Endothelial cell (in vitro differentiated cells): ENCODE measurements at places on chromosomes 7 and 10.

- DNase-seq = no peak
These were observed 326.4 kb downstream of the PAXIP1 start for GRCh38 chr7:154676422-154677073.

- no peak for DNase-seq
These were observed 102.1 kb downstream of the RTKN2 start for GRCh38 chr10:62166331-62167131.

- no peak for DNase-seq
These were observed 166.0 kb upstream of the TCF7L2 start for GRCh38 chr10:112784022-112784461.

DNA sequence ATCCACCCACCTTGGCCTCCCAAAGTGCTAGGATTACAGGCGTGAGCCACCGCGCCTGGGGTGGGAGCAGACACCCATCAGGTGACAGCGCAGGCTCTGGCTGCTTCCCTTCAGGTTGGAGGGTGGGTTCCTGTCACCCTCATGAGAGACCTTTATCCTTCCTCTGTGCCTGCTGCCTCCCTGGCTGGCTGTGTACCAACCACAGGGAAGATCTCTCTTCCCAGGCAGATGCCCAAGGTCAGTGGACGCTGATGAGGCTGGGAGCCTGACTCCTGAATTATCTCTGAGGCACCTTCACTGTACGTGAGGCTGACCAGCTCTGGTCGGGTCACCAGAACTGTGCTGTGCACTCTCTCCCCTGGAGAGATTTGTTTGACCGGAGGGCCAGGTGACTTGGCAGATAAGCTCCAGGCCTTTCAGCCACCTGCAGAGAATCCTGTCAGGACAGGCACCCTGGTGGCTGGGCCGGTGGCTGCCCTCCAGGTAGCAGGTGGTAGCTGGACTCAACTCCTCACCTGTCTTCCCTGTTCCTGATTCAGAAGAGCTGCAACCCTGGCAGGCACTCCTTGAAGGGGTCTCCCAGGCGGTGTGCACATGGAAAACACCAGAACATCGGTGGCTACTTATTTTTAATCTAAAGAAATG is 251.9 kb downstream of the GLRX3 start:
- DNase-seq = no peak

- DNase-seq = no peak
These were observed 2.2 kb downstream of the IKZF1 start for GRCh38 chr7:50306494-50307367.

GRCh38 chr10:100826661-100826982 is 81.2 kb downstream of the PAX2 start:
- DNase-seq = no peak

DNA sequence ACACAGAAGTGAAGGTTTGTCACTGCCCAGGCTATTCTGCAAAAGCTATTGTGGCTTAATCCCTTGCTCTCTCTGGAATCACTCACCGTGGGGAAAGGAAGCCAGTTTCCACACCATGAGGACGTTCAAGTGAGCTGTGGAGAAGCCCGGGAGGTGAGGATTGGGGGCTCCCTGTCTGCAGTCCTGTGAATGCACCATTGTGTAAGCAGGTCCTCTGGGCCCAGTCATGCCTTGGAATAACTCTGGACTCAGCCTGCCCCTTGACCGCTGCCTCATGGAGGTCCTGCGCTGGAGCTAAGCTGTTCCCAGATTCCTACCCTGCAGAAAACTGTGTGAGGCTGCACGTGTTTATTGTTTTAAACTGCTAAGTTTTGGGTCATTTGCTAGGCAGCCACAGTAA is 33.5 kb downstream of the LYZL2 start:
- no peak for DNase-seq

DNA sequence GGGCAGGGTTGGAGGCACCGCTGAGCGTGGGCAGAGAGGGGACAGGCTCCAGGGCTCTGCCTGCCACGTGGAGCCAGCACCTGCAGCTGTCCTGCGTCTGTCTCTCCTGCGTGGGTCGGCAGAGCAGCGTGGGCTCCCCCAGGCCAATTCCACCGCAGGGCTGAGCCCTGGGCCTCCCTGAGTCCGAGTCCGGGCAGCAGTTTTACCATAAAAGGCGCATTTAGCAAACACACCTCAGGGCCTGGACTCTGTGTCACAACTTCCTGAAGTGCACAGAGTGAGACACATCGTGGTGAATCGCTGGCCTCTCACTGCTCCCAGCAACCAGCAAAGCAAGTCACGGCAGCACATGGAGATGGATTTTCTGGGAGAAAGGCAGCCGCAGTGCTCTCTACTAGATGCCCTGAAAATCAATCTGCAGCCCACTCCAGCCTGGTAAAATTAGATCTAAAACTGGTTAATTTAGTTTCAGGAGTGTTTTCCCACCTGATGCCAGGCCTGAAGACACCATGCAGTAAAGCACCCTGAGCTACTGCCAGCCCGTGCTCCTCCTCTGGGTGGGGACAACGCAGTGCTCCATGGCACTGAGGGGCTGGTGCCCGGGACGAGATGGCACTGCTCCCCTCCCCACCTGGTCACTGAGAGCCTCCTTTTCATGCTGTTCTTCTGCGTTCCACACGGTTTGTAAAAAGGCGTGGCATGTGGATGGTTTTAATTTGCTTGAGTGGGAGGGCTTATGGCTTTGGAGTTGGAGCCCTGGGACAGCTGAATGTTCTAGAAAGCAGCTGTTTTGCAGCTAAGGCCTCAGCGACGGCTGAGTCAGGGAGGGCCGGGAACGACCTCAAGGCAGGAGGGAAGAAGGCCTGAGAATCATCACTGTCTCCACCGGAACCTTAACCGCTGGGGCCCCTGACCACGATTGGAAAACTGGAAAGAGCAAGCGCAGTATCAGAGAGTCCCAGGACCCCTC is 336.9 kb downstream of the ADARB2 start:
- no peak for DNase-seq

GRCh38 chr10:131155876-131156230 is 155.7 kb downstream of the TCERG1L start:
- DNase-seq = no peak

DNA sequence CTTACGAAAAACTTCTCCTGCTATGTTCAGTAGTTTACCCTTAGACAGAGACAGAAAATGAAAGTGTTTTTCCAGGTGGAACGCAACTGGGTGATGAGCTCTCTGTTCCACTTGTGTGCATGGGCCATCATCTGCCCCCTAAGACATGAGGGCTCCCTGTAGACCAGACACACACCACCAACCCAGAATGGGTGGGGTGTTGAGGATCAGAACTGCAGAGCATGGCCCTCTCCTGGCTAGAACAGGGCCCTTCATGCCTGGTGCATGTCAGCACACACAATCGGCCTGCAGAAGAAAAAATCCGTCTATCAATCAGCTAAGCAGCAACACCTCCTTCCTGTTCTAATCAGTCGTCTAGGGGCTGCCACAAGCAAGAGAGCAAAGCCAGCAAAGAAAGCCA is 186.2 kb upstream of the INHBA start:
- DNase-seq = no peak

GRCh38 chr7:131321656-131322055 is 6.0 kb upstream of the MKLN1 start:
- DNase-seq = no peak

DNA sequence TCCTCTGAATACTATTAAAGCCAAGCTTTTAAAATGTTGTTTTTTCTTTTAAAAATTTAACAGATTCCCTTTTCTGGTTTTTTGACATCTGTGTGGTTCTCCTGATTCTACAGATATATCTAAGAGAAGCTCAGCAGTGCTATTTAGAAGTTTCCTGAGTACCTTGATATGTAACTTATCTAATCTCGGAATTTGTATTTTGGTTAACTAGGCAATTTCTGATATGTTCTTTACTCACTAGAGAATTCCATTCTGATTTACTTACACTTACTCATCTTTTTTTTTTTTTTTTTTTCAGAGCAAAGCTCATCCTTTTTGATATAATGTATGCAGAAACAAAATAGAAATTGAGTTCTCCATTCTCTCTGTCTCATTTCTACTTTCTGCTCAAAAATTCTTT is 63.8 kb downstream of the PALS2 start:
- no peak for DNase-seq

DNA sequence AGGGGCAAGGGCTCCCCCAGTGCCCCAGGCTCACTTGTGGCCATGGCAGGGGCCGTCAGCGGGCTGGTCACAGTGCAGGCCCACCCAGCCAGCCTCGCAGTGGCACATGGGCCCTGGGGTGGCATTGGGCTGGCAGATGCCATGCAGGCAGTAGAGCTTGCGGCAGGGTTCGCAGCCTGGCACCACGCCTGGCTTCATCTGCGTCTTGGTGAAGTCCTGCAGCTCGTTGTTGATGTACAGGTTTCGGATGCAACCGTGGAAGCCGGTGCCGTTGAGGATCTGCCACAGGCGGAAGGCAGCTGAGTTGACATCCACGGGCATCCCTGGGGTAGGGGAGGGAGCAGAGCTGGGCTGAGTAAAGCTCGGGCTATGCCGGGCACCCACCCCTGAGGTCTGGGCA is 170.6 kb downstream of the LCOR start:
- DNase-seq = no peak

DNA sequence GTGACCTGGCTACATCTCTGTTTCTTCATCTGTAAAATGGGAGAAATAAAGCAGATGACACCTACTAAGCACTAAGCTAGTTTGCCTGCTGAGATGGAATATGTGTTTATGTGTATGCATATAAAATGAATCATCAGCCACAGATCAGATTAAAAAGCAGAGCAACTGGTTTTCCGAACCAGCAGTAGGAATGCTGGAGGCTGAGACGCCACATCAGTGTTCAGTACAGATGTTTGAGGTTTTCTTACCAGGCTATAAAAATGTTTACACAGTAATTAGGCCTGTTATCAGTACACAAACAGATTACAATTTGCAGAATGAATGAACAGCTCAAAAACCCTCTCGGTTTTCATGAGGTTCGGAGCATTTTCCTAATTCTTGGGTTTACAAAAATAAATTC is 85.8 kb downstream of the CALN1 start:
- DNase-seq = no peak

DNA sequence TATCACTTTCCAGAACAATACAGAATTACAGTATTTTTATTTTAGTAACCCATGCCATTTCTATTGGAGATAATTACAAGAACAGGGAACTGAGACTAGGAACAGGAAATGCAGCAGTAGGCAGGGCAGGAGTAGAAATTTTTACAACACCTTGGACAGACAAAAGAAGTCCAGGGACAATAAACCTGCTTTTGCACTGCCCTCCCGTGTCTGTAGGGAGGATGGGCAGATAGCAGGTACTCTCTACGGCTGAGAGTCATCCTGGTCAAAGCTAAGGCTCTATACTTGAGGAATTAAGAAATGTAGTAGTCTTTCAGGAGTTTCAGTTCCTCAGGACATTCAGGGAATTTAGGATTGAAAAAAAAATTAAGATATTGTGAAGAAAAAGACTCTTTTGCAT is 63.4 kb downstream of the VAX1 start:
- DNase-seq = no peak

- DNase-seq = no peak
These were observed 143.7 kb downstream of the TAX1BP1 start for GRCh38 chr7:27883696-27884095.

DNA sequence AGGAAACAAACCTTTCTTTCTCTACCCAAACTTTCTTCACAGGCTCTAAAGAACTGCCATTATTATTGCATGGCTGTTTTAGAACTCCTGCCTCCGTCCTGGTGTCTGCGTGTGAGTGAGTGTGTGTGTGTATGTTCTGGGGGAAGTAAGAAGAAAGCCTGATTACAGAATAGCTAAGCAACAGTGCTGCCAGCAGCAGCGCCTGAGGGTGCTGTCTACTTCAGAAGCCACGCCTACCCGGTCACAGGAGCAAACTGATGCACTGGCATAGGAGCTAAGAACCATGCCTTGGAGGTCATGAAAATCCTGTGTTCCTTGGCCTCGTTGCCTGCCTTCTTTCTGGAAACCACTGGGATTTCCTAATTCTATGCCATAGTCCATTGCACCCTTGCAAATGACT is 25.2 kb downstream of the LIPK start:
- no peak for DNase-seq

DNA sequence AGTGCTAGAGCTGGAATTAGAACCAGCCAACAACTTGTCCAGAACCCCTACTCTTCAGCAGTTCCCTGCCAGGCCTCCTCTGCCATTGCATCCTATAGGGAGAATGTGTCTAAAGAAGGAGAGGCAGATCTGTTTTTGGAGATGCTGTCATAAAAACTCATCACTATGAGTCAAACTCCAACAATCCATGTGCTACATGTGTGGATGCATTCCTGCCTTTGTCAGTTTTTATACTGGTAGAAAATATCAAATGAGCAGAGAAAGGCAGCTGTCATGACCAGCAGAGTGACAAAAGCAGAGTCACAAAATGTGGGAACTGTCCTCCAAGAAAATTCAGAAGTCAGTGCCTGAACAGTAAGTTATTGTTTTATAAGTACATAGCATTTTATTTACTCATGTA is 93.0 kb downstream of the ABLIM1 start:
- no peak for DNase-seq

DNA sequence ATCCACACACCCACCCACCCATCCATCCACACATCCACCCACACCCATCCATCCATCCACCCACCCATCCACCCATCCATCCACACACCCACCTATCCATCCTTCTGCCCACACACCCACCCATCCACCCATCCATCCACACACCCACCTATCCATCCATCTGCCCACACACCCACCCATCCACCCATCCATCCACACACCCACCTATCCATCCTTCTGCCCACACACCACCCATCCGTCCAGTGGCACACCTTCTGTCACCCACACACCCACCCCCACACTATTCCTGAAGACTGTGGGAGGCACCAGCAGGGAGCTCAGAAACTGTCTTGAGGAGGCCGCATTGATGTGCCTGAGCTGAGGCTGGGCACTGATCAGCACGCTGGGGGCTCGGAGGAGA is 9.1 kb downstream of the TECPR1 start:
- DNase-seq = no peak

- DNase-seq = no peak
These were observed 624.9 kb downstream of the ARL4A start for GRCh38 chr7:13312307-13312706.

DNA sequence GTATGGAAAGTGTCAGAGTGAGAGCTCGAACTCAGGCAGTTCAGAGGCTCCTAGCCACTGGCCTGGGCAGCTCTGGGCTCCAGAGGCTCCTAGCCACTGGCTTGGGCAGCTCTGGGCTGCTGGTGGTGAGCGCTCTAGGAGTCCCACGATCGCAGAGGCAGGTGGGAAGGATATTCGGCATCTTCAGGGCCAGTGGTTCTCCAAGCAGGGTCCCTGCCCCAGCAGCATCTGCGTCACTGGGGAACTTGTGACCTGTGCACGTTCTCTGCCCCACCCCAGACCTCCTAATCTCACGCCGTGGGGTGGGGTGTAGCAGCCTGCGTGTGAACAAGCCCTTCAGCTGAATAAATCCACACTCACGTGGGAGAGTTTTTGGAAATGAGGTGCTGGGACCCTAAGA is 25.2 kb upstream of the BTBD16 start:
- DNase-seq = no peak

DNA sequence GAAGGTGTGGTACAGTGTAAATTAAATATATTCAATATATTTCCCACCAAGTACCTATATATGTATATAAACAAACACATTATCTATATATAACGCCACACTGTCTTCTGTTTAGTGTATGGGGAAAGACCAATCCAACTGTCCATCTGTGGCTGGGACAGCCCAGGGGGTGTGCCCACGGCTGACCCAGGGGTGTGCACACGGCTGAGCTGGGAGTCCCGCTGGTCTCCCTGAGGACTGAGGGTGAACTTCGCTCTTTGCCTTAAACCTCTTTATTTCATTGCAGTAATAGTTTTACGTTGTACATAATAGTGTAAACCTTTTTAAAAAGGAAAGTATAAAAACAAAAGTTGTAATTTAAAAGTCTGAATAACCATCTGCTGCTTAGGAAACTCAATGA is 6.3 kb downstream of the EN2 start:
- no peak for DNase-seq
